T1000 (cell line): ENCODE measurements at places on chromosomes 16 and 17.

DNA sequence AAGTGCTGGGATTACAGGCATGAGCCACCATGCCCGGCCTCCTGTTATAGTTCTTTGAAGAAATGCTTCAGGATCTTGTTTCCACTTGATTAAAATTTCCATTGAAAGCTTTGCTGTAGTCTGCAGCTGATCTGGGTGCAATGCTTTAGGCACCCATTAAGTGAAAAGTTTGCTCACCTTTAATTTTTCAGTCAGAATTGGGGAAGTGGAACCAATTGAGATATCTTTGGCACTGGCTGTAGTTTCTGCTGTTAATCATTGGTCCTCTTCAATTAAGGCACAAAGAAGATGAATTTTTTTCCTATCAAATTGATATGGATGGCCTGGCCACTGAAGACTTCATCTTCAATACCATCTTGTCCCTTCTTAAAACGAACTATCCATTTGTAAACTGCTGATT is 336.1 kb upstream of the TBX2 start:
- no peak for DNase-seq

DNA sequence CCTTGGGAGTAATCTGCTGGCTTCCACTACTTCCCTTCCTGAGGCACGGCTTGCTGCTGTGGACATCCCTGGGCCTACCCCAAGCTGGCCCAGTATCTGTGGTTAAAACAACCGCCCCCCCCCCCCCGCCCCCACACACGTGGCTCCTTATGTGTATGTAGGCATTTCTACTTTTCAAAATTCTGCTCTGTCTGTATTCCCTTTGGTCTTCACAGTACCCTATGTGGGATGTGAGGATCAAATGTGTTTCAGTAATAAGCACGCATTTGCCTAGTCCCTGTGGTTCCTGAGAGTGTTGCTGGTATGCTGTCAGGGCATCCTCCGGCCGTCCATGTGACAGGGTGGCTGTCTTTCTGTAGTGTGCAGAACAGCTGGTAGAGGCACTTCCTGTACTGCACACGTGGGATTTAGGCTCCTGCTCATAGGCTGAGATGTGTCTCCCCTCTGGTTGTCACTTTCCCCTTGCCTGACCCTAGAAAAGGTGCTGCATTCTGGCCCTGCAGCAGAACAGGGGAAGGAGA is 2.2 kb downstream of the NT5M start:
- no peak for DNase-seq

- no peak for DNase-seq
Observed at GRCh38 chr16:24890746-24891145, 45.0 kb downstream of the SLC5A11 start.

DNA sequence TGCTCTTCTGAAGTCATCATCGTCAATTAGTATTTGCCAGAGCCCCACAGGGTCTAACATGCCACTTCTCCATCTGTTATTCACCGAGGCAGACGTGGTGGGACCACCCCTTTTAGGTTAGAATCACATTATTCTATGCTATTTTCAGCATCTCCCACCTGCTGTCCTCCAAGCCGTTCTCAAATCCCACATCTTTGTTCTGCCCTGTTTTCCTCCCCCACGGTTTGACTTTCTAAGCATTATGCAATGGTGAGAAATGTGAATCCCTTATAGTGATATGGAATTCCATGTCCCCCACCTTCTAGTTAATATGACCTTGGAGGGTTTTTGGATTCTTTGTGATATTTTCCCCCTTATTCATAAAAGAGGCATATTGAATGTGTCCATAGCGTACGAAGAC is 634.1 kb upstream of the RBFOX1 start:
- DNase-seq = no peak

DNA sequence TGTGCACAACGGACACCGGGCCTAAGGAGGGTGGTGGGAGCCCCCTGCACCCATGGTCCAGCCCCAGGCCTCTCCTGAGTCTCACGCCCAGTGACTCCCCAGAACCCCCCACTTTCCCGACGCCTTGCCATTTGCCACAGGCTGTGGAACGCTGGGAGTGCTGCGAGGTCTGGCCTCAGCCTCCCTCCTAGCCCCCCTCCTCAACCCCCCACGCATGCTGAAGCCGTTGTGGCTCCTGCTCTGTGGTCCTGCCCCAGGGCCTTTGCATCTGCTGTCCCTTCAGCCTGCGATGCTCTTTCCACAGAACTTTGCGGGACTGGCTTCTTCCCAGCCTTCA is 226.0 kb upstream of the GSE1 start:
- no peak for DNase-seq

DNA sequence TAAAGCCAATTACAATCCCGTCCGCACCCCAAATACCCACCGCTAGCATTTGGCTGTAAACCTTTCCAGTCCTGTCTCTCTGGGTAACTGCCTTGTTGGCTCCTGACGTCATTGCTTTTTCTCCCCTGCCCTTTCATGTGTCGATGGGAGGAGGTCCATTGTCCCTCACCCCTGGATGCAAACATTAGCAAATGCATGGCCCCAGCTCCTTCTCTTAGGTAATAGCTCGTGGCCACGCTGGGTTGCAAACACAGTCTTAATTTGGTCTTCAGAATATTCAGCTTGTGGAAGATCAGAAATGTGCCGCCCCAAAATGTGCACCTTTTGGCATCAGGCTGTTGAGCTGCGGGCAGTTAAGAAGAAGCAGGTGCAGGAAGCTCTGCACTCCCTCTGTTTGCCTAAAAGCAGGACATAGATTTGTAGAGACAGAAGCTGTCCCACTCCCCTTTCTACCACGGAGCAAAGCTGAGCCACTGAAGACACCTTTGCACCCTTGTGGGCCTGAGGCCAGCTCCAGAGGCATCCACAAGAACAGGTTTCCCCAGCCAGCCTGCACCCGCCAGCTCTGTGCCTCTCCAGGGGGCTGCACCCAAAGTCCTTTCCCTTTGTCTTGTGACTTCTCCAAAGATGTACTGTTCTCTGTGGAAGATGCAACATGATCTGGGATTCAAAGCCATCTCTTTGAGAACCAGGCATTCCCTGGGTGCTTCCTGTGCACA is 127.3 kb downstream of the MGAT5B start:
- DNase-seq = no peak
